ENCODE measurements at places on chromosomes 5 and 9.

- no peaks in the 10 kb centered on the region for H3K27me3 ChIP-seq
- no peak overlapping the region for H3K27ac ChIP-seq
- DNase-seq: no peak
- no peak overlapping the region for H3K4me3 ChIP-seq
- no peaks in the 10 kb centered on the region for H3K4me1 ChIP-seq
- H3K36me3 ChIP-seq: no peaks in the 10 kb centered on the region
Observed at GRCh38 chr9:71608825-71609447, 159.4 kb downstream of the CEMIP2 start.

DNA sequence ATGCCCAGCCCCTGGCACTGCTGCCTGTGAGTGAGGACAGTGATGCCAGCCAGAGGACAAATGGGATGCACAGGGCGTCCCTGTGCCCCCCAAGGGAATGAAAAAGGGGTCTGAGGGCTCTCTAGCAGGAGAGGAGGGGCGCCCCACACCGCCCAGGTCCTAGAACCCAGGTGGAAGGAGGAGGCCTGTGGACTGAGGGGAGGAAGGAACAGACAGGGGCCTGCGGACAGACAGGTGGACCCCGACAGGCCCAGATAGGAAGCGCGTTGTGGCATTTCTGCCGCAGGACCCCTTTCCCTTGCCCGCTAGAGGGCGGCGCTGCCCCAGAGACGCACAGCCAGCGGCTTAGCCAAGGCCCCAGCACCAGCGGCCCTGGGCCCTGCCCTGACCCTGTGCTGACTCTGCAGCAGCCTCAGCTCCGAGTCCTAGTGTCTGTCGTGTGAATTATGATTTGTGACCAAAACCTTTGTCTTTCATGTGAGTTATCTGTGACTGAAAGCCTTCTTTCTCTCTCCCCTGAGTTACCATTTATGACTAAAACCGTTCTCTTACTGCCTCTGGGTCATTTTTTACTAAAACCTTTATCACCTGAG is 30.7 kb downstream of the TRIP13 start:
- DNase-seq: peak; percentile 86
- peaks cover 37% of the 10 kb centered on the region for H3K27me3 ChIP-seq
- peaks cover 4% of the 10 kb centered on the region for H3K4me1 ChIP-seq
- no peak overlapping the region for H3K4me3 ChIP-seq
- no peak overlapping the region for H3K27ac ChIP-seq

- H3K4me3 ChIP-seq: no peak overlapping the region
- no peak overlapping the region for H3K27ac ChIP-seq
- H3K4me1 ChIP-seq: no peaks in the 10 kb centered on the region
- no peak for DNase-seq
- peaks cover 7% of the 10 kb centered on the region for H3K27me3 ChIP-seq
Observed at GRCh38 chr9:81499594-81499993, 189.8 kb downstream of the TLE1 start.

DNA sequence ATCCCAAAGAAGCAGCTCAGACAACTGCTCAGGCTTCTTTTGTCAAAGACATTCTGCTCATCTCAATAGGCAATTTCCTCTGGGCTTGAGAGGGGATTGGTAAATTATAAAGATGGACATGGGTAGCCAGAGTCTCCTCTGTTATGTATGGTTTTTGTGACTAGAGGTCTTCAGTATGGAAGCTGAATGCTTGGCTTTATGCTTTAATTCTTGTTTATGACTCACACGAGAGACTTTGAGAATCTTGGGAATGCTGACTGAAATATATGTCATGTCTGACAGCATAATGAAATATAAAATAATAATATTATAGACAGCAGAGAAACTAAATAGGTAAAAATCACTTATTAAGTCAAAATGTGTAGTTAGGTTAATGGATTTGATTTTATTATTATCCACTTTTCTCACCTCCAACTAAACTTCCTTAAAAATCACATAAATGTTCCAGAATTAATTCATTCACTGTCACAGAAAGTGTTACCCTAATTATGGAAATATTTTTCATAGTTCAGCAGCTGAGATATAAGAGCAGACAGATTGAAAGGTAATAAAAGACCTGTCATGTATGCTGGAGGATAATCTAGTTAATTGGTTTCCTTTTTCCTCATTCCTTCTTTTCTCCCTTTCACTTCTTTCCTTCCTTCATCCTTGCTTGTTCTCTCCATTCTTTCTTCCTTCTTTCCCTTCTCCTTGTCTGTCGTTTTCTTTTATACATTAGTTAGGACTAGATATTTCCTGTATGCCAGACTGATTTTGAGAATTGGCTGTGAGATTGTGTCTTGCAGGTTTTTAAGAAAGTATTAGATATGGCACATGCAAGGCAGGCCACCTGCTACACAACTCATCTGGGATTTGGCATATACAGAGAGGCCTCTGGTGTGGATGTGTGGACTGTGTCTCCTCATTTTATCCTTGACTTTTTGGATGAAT is 1866.1 kb upstream of the NUDT12 start:
- no peak for DNase-seq
- no peaks in the 10 kb centered on the region for H3K36me3 ChIP-seq
- H3K4me1 ChIP-seq: no peaks in the 10 kb centered on the region

DNA sequence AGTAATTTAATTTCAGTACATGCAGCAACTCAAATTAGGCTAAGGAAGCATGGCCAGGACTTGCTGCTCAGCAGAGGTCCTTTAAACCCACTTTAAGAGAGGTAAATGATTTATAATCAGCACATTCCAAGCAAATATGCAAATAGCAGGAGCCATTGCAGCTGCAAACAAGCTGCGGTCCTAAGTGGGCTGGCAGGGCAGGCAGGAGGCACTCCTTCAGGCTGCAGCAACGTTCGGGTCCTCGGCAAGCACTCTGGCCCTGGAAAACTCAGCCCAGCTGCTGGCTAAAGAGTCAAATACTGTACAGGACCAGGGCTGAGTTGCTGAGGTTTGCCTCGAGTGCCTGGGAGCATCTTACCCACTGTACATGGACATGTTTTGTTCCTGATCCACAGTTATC is 126.9 kb downstream of the FSTL4 start:
- H3K36me3 ChIP-seq: no peaks in the 10 kb centered on the region
- H3K27ac ChIP-seq: no peak overlapping the region
- no peak for DNase-seq
- H3K4me3 ChIP-seq: no peak overlapping the region
- no peaks in the 10 kb centered on the region for H3K27me3 ChIP-seq

DNA sequence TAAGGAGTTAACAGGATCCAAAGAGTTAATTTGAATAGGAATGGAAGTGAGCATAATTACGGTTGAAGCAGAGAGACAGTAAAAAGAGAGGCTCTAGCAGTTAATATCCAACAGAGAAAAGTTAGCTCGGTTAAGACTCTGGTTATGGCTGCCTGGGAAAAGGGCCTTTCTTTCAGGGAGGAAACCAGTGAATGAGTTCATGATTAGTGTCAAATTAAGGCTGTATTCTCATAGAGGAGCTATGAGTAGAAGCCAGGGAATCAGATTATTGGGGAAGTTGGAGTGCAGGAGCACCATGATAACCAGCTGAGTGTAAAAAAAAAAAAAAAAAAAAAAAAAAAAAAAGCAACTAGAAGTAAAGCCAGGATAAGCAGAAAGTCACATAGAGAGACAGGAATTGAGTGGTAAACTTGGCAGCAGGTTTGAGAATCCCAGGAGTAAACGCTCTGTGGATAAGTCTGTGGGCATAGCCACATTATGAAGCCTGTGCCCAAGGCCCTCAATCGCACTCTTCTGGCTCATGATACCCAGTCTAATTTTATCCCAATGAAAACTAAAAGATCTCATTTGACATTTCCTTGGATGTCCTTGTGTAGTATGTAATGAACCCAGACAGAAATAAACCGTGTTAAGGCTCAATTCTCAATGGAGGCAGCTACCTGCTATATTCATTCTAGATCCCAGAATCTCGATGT is 372.6 kb upstream of the MPDZ start:
- H3K4me1 ChIP-seq: no peaks in the 10 kb centered on the region
- no peaks in the 10 kb centered on the region for H3K36me3 ChIP-seq
- no peak for DNase-seq
- no peaks in the 10 kb centered on the region for H3K27me3 ChIP-seq

DNA sequence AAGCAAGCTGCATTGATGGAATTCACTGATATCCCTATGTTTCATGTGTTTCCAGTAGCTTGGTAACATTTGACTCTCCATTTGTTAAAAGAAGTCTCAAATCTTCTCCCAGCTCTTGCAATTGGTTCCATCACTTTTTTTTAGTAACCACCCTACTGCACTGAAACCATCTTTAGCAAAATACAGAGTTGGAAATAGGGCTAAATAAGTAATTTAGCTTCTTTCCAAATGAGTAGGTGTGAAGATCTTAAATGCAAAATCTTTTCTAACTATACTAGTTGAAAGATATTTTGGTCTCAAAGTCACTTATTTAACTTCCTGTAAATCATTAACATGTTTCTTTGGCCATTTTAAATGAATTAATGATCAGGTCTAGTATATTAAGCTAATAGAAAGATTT is 138.1 kb downstream of the DIRAS2 start:
- no peak overlapping the region for H3K27ac ChIP-seq
- DNase-seq: no peak

- H3K4me1 ChIP-seq: no peaks in the 10 kb centered on the region
- H3K27ac ChIP-seq: no peak overlapping the region
- H3K4me3 ChIP-seq: no peak overlapping the region
- no peaks in the 10 kb centered on the region for H3K27me3 ChIP-seq
- no peaks in the 10 kb centered on the region for H3K36me3 ChIP-seq
Observed at GRCh38 chr9:106482733-106483132, 380.2 kb upstream of the ZNF462 start.

- H3K27ac ChIP-seq: no peak overlapping the region
Observed at GRCh38 chr5:96946381-96946780, 10.5 kb downstream of the LNPEP start.

DNA sequence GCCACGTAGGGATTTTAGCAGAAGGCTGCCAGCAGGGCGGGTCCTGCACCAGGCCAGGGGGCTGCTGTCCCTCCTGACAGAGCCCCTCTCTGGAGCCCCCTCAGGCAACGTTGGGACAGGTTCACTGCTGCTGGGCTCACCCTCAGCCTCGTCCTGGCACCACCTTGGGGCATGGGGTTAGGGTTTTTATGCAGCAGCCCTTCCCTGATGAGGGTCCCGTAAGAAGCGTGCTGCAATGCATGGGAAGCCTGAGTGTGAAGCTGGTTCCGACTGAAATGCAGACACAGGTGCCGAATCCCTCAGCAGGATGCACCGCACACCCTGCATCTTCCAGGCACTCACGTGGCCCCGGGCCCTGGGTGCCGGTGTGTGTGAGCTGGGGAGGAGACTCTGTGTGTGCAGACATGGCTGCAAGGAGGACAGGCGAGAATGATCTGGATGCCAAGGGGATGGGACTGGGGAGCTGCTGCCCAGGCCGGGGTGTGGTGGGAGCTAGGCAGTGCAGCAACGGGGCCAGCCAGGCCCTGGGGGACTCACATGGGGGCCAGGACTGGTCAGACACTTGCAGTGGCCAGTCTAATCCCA is 27.1 kb downstream of the ZDHHC11B start:
- no peaks in the 10 kb centered on the region for H3K36me3 ChIP-seq
- no peak for DNase-seq
- no peak overlapping the region for H3K27ac ChIP-seq
- H3K4me3 ChIP-seq: no peak overlapping the region
- peaks cover 11% of the 10 kb centered on the region for H3K4me1 ChIP-seq

GRCh38 chr5:137283801-137284200 is 215.3 kb downstream of the SPOCK1 start:
- H3K4me3 ChIP-seq: no peak overlapping the region
- DNase-seq: no peak
- H3K36me3 ChIP-seq: no peaks in the 10 kb centered on the region
- H3K27me3 ChIP-seq: peaks cover 19% of the 10 kb centered on the region

- DNase-seq: no peak
- no peak overlapping the region for H3K4me3 ChIP-seq
- no peaks in the 10 kb centered on the region for H3K36me3 ChIP-seq
- peaks cover 6% of the 10 kb centered on the region for H3K4me1 ChIP-seq
- H3K27me3 ChIP-seq: no peaks in the 10 kb centered on the region
Observed at GRCh38 chr9:33429256-33429985, 18.0 kb downstream of the AQP3 start.

DNA sequence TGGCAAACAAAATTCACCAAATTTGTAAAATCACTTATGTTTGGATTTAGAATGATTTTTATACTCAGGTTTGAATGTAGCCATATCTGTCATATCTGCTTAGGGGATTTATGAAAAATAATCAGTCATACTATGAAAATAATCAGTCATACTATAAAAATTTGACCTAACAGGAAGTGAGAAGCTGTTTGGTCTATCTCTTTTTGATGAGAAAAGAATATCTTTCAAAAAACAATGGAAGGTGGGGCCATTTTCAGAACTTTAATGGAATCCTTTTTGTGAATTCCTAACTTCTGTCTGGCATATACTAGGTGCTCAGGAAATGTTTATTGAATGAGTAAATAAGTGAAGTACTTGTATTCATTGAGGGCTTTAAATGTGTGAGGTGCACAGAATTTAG is 70.1 kb downstream of the CWC27 start:
- no peak overlapping the region for H3K27ac ChIP-seq
- H3K4me1 ChIP-seq: peaks cover 3% of the 10 kb centered on the region
- no peaks in the 10 kb centered on the region for H3K27me3 ChIP-seq
- DNase-seq: no peak
- H3K36me3 ChIP-seq: peaks cover 59% of the 10 kb centered on the region
- no peak overlapping the region for H3K4me3 ChIP-seq

DNA sequence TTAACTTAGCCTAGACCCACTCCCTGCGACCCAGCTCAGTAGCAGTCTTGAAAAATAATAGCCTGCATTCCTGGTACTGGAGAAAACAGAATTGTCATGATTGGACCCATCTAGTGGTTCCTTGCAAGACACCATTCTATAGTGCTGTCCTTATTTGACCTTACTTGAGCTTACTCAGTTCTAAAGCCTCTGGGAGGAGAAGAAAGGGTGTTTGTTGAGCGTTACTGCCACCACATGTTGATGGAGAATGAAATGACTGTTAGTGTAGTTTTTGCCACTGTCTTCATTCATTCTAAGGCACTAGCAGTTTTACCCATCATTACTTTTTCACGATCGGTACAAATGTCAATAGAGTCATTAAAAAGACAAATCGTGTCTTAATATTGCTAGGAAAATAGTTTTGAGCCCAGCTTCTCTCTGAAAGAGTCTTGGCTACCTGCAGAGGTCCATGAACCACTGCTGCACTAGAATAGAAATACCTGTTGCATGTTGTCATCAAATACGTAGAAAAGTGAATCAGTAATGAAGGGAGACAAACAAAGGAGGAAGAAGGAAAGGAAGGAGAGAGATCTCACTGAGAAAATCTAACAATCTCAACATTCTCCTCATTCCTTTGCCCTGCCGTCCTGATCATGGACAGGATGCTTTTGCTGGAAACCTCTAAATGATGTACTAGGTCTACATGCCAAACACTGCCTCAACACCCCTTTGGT is 96.0 kb downstream of the LIX1 start:
- peaks cover 8% of the 10 kb centered on the region for H3K27me3 ChIP-seq
- no peak overlapping the region for H3K4me3 ChIP-seq
- DNase-seq: peak; percentile 10
- no peaks in the 10 kb centered on the region for H3K4me1 ChIP-seq
- H3K36me3 ChIP-seq: no peaks in the 10 kb centered on the region
- no peak overlapping the region for H3K27ac ChIP-seq

GRCh38 chr5:137084016-137084415 is 415.1 kb downstream of the SPOCK1 start:
- no peak overlapping the region for H3K27ac ChIP-seq
- DNase-seq: no peak
- peaks cover 2% of the 10 kb centered on the region for H3K27me3 ChIP-seq
- H3K36me3 ChIP-seq: no peaks in the 10 kb centered on the region

GRCh38 chr5:15682566-15682965 is 182.6 kb downstream of the FBXL7 start:
- H3K27me3 ChIP-seq: no peaks in the 10 kb centered on the region
- H3K36me3 ChIP-seq: no peaks in the 10 kb centered on the region
- no peak overlapping the region for H3K27ac ChIP-seq
- H3K4me1 ChIP-seq: no peaks in the 10 kb centered on the region
- H3K4me3 ChIP-seq: no peak overlapping the region
